Mesenteric fat pad (tissue), 1 donor: ENCODE measurements at places on chromosomes 12 and 14. TPM values are rescaled to one million over a fixed set of nuclear protein-coding genes. Genes with fewer than 3 reads are reported as not detected.

- no peak for DNase-seq
Measured at GRCh38 chr14:105267820-105268548, 19.7 kb downstream of the BTBD6 start.

GRCh38 chr12:45745861-45746277 lies 16.4 kb downstream of the ARID2 start:
- no peak for DNase-seq

Gene SUSD6
- total RNA-seq, result 48.0 TPM

DNA sequence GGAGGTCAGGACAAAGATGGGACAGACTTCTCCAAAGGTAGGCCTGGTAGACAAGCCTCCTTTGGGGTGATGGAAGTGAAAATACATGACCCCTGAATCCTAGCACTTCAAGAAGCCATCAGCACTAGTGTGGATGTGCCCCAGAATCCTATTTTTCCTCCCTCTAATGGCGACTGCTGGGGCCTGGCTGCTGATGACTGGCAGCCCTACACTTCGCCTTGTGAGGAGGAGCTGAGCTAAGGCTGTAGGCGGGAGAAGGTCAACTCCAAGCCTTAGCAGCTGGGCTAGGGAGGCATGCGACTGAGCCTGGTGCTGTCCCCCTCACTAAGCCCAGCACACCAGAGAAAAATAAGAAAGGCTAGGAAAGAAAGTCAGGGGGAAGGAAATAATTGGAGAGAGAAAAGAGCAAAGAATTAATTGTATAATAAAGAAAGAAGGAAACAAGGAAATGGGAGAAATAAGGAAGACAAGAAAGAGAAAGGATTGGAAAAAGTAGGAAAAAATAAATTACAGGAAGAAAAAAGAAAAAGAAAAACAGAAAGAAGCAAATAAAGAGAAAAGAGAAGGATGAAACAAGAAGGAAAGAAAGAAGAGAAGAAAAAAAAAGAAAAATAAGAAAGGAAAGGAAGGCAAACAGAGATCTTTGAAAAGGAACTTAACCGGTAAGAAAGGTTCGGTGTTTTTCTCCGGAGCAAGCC lies 4.7 kb upstream of the HOXC10 start:
- DNase-seq, result no peak

DNA sequence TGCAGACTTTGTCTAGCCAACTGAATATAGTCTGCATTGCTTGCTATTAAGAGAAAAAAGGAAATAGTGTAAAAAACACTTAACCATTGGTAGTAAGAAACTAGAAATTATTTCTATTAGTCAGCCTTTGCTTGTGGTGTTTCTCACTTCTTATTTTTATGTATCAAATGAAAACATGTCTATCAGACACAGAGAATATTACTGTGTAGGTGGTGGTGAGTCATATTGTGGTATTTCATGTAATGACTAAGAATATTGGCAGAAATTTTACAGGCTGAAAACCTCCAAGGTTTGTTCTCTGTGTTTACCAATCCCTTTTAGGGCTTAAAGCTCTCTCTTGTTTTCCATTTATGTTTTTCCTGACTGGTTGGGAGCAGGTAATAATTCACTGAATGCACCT lies 87.2 kb downstream of the DAAM1 start:
- DNase-seq, result no peak

Gene SRRM4
- total RNA-seq, result not detected

- no peak for DNase-seq
Measured at GRCh38 chr12:116280595-116281290, 3.2 kb upstream of the MED13L start.

- DNase-seq, result no peak
Measured at GRCh38 chr14:94056579-94057308, 24.3 kb downstream of the DDX24 start.
